H1 (cell line): ENCODE measurements at places on chromosomes 7 and 10. TPM values are rescaled to one million over a fixed set of nuclear protein-coding genes. Genes with fewer than 3 reads are reported as not detected.

SLC18A3 gene
- total RNA-seq = 0.13 TPM in 1 of 2 replicates, not detected in the other

GPER1 gene
- 0.24 and 0.52 TPM in 2 replicates for total RNA-seq

GOLGA7B gene
- 0.04 TPM in 1 of 2 replicates, not detected in the other for total RNA-seq

FAM25C gene
- total RNA-seq = not detected in 2 replicates

MYH16 gene
- total RNA-seq = not detected in 2 replicates

GRM3 gene
- total RNA-seq = 3.4 and 4.2 TPM in 2 replicates

PWWP2B gene
- 10.8 and 11.0 TPM in 2 replicates for total RNA-seq
